ENCODE measurements at places on chromosomes 7 and 10. TPM values are rescaled to one million over a fixed set of nuclear protein-coding genes. Genes with fewer than 3 reads are reported as not detected.

GRCh38 chr7:34612661-34613060 is 45.4 kb upstream of the NPSR1 start:
- no peaks in the 10 kb centered on the region for H3K36me3 ChIP-seq
- DNase-seq, result no peak
- H3K4me1 ChIP-seq, result no peaks in the 10 kb centered on the region
- H3K4me3 ChIP-seq, result no peak overlapping the region
- H3K27me3 ChIP-seq, result peaks cover 2% of the 10 kb centered on the region
- no peak overlapping the region for H3K27ac ChIP-seq

GRCh38 chr10:23521735-23522134 is 82.9 kb downstream of the OTUD1 start:
- DNase-seq, result no peak
- H3K36me3 ChIP-seq, result no peaks in the 10 kb centered on the region
- peaks cover 5% of the 10 kb centered on the region for H3K27me3 ChIP-seq
- no peak overlapping the region for H3K27ac ChIP-seq

DNA sequence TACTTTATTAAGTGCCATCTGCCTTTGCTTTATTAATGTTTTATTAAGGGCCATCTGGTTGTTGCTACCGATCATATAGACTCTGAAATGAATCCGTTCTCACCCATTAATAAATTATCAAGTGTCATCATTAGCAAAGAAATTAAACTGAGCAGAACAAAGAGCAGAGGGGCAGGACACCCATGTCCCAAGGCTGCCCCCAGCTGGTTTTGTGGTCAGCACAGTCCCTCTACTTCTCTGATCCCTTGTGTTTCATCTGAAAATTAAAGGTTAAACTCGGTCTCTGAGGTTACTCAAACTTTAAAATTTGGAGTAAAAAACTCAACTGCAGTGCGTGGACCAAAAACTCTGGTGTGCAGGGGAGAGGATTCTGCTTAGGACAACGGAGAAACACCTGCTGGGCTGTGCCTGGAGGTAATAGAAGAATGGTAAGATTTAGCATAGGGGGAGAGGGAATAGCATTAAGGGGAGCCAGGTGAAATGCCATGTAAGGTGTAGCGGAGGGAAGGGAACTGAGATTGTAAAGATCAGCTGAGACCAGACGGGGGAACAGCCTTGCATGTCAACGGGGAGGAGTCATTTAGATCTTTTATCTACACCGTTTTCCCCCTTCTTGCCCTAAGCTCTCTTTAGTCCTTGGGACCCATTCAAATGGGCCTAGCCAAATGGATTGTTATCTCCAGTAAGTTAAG is 10.8 kb upstream of the GSDME start:
- H3K4me3 ChIP-seq, result no peak overlapping the region
- H3K36me3 ChIP-seq, result no peaks in the 10 kb centered on the region
- peaks cover 3% of the 10 kb centered on the region for H3K4me1 ChIP-seq
- H3K27me3 ChIP-seq, result peaks cover 22% of the 10 kb centered on the region
- DNase-seq, result no peak
- H3K27ac ChIP-seq, result no peak overlapping the region

DNA sequence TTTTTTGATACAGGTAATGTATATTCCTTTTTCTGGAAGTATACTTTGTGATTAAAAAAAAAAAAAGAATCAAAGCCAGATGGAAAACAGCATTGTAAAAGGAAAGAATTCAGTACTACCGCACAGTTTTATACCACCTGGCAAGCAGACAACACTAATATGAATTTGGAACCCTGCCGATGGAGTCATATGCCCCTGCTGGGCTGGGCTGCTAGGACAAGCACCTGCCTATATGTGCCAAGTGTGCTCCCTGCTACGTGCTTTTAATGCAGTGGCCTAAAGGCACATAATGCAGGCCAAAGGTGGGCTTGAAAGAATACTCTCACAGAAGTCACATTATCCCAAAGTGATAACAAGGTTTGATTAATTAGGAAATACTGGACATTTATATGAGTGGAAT is 29.8 kb upstream of the WAC start:
- H3K4me3 ChIP-seq, result no peak overlapping the region
- no peaks in the 10 kb centered on the region for H3K4me1 ChIP-seq
- H3K36me3 ChIP-seq, result no peaks in the 10 kb centered on the region

- DNase-seq, result peak; percentile 16
- H3K36me3 ChIP-seq, result peaks cover 3% of the 10 kb centered on the region
- H3K4me3 ChIP-seq, result no peak overlapping the region
- H3K27ac ChIP-seq, result peak overlapping the region; percentile 14
Measured at GRCh38 chr10:80413271-80413996, 5.1 kb downstream of the PRXL2A start.

DNA sequence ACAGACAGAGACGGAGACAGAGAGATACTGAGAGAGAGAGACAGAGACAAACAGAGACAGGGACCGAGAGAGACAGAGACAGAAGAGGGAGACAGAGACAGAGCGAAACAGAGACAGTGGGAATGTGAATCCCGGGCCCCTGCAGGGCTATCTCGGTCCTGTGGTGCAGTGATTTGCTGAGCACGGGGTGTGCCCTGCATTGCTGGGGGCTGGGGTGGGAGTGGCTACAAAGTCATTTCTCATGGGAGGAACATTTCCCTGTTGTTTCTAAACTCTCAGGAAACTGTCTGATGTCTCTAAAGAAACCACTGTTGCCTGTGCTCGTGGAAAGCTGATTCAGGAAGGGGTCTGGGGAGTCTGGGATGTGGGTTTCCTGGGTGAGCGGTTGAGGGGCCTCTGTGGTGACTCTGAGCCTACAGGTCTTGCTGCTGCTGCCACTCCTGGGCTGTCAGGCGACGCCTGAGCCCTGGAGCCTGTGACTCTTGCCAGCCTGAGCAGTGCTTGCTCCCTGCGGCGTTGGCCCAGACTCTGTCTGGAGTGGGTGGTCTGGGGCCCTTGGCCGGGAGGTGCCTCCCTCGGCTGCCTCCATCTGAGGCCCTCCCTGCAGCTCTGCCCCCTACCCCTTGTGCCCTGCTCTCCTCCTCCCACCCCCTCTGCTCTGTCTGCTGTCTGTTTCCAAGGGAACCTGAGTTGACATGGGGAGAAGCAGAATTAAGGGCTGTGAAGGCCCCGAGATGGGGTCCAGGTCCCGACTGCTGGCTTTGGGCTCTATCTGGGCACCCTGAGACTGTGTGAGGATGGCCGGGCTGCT is 292.0 kb downstream of the WDR37 start:
- H3K4me3 ChIP-seq, result no peak overlapping the region
- peaks cover 2% of the 10 kb centered on the region for H3K27me3 ChIP-seq
- H3K4me1 ChIP-seq, result no peaks in the 10 kb centered on the region
- no peaks in the 10 kb centered on the region for H3K36me3 ChIP-seq
- DNase-seq, result no peak

GRCh38 chr10:125011926-125012705 is 70.2 kb downstream of the ZRANB1 start:
- H3K4me1 ChIP-seq, result no peaks in the 10 kb centered on the region
- no peak overlapping the region for H3K27ac ChIP-seq
- peaks cover 4% of the 10 kb centered on the region for H3K27me3 ChIP-seq
- no peak overlapping the region for H3K4me3 ChIP-seq

DNA sequence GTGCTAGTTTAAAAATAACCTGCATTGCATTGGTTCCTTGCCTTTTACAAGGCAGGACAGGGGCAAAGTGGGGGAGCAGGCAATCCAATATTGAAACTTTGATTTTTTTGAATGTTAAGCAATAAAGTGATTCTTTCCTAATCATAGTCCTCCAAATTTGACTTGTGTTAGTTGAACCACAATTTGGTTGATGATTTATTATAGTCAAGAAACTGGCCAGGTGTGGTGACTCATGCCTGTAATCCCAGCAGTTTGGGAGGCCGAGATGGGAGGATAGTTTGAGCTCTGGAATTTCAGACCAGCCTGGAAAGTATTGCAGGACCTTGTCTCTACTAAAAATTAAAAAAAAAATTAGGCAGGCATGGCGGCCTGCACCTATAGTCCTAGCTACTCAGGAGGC is 27.9 kb upstream of the ABLIM1 start:
- no peak overlapping the region for H3K27ac ChIP-seq
- no peaks in the 10 kb centered on the region for H3K4me1 ChIP-seq
- no peak overlapping the region for H3K4me3 ChIP-seq
- H3K27me3 ChIP-seq, result no peaks in the 10 kb centered on the region
- DNase-seq, result no peak

GRCh38 chr7:156652886-156653568 is 12.5 kb downstream of the RNF32 start:
- H3K27ac ChIP-seq, result no peak overlapping the region
- H3K27me3 ChIP-seq, result peaks cover 41% of the 10 kb centered on the region
- H3K4me3 ChIP-seq, result no peak overlapping the region
- no peaks in the 10 kb centered on the region for H3K4me1 ChIP-seq

GRCh38 chr10:60426425-60426824 is 36.8 kb upstream of the ANK3 start:
- no peaks in the 10 kb centered on the region for H3K36me3 ChIP-seq
- H3K4me3 ChIP-seq, result no peak overlapping the region
- no peaks in the 10 kb centered on the region for H3K4me1 ChIP-seq
- H3K27me3 ChIP-seq, result no peaks in the 10 kb centered on the region
- no peak for DNase-seq
- no peak overlapping the region for H3K27ac ChIP-seq

DNA sequence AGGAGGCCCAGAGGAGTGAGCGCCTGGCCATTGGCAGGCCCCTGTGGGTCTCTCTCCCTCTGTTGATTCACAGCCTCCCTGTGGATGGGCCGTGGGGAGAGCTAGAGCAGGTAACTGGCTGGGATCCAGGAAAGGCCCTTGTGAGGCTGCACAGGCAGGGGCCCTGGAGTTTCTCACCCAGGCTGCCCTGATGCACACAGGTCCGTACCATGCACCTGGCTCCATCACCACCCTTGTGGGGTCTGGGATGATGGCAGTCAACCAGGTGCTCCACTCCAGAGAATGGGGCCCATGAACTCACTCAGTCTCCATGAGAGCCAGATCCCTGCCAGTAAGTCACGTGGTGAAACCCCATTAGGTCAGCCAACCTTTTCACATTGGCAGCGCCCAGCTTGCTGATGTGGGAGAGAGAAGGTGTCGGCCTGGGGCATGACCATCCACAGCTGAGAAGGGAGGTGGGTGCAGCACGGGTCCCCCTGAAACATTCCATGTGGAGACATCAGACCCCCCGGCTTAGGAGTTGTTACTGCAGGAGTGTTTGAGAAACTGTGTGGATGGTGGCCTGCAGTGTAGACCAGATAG is 320.8 kb downstream of the ADARB2 start:
- peaks cover 34% of the 10 kb centered on the region for H3K27me3 ChIP-seq
- H3K36me3 ChIP-seq, result no peaks in the 10 kb centered on the region
- DNase-seq, result no peak
- no peak overlapping the region for H3K4me3 ChIP-seq
- H3K4me1 ChIP-seq, result no peaks in the 10 kb centered on the region

DNA sequence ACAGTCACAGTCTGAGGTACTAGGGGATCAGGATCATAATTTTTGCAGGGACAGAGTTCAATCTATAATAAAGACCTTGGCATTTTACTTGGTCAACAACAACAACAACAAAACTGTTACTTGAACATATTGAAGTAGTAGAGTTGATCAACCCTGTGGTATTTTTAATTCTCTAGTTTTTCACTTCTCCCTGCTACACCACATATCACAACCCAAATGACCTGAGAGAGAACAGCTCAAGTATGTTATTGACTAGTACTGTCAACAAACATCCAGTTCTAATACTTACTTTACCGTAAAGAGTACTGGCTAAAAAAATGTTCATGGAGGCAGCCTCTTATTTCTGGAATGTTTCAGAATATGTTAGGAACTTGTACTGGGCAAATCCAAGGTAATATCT is 90.5 kb upstream of the FAM3C start:
- DNase-seq, result no peak
- H3K27me3 ChIP-seq, result peaks cover 3% of the 10 kb centered on the region

GRCh38 chr7:35623381-35623780 is 71.6 kb downstream of the HERPUD2 start:
- H3K4me3 ChIP-seq, result no peak overlapping the region
- no peak for DNase-seq
- no peaks in the 10 kb centered on the region for H3K27me3 ChIP-seq
- no peak overlapping the region for H3K27ac ChIP-seq

DNA sequence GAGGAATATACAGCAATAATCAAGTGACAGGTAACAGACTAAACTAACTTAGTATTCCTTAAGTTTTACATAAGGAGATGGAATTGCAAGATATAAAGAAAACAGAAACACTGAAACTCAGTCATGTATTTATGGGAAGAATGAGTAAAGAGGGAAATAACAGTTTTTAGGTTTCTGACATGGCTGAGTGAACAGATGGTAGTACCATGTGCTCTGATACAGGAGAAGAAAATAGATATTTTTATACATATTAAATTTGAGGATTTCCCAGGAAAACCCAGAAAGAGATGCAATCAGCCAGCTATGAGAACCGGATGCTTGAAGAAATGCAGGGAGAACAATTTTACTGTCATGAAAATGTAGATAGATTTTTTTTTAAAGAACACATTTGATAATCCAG is 669.5 kb upstream of the GRM3 start:
- H3K4me1 ChIP-seq, result no peaks in the 10 kb centered on the region
- no peaks in the 10 kb centered on the region for H3K36me3 ChIP-seq

GRCh38 chr10:82737549-82737948 is 862.6 kb downstream of the NRG3 start:
- no peaks in the 10 kb centered on the region for H3K36me3 ChIP-seq
- DNase-seq, result no peak
- H3K4me1 ChIP-seq, result no peaks in the 10 kb centered on the region
- H3K4me3 ChIP-seq, result no peak overlapping the region
- no peaks in the 10 kb centered on the region for H3K27me3 ChIP-seq
- no peak overlapping the region for H3K27ac ChIP-seq

- H3K27me3 ChIP-seq, result no peaks in the 10 kb centered on the region
- no peak for DNase-seq
- H3K4me1 ChIP-seq, result peaks cover 18% of the 10 kb centered on the region
Measured at GRCh38 chr10:22752272-22752889, 38.0 kb upstream of the PIP4K2A start.

GRCh38 chr7:17042211-17042610 is 160.4 kb upstream of the AGR3 start:
- no peak overlapping the region for H3K4me3 ChIP-seq
- H3K27ac ChIP-seq, result no peak overlapping the region
- H3K4me1 ChIP-seq, result peaks cover 14% of the 10 kb centered on the region
- H3K36me3 ChIP-seq, result no peaks in the 10 kb centered on the region
- peaks cover 11% of the 10 kb centered on the region for H3K27me3 ChIP-seq

The RASSF4 gene
- 1.9 TPM for total RNA-seq

The ACHE gene
- total RNA-seq, result 0.25 TPM

The MGAM2 gene
- not detected for total RNA-seq

The ASZ1 gene
- total RNA-seq, result not detected

The SCART1 gene
- total RNA-seq, result 2.8 TPM

The LCOR gene
- 24.3 TPM for total RNA-seq

The C7orf33 gene
- not detected for total RNA-seq

The OR6B1 gene
- not detected for total RNA-seq

The EBF3 gene
- total RNA-seq, result not detected

The CAV1 gene
- 0.74 TPM for total RNA-seq

The H2BK1 gene
- not detected for total RNA-seq

The PRPS1L1 gene
- not detected for total RNA-seq

The SSC4D gene
- total RNA-seq, result 0.67 TPM

The GGCT gene
- total RNA-seq, result 78.7 TPM

The CASP2 gene
- 80.9 TPM for total RNA-seq

The FANK1 gene
- 0.58 TPM for total RNA-seq

The PLA2G12B gene
- not detected for total RNA-seq

Data from activated CD8-positive, alpha-beta T cell treated with anti-CD3 and anti-CD28 coated beads for 36 hours (primary cell).